ENCODE measurements at places on chromosomes 3 and 15. TPM values are rescaled to one million over a fixed set of nuclear protein-coding genes. Genes with fewer than 3 reads are reported as not detected.

Gene MOBP
- total RNA-seq: 0.10 TPM

Gene GATM
- total RNA-seq: 2.3 TPM

Gene TARS3
- 16.3 TPM for total RNA-seq

Gene HRG
- total RNA-seq: not detected

Gene KATNBL1
- 12.0 TPM for total RNA-seq

Gene GOLGA6L9
- 1.7 TPM for total RNA-seq

Gene SH2D7
- total RNA-seq: not detected

Gene COL6A5
- not detected for total RNA-seq

Gene TRIM42
- not detected for total RNA-seq

Gene GOLGA6B
- not detected for total RNA-seq

Gene ZNF662
- 1.2 TPM for total RNA-seq

Gene BDH1
- total RNA-seq: 8.9 TPM

Gene CACNA2D2
- total RNA-seq: 1.5 TPM

Gene CLEC3B
- total RNA-seq: 0.21 TPM

Gene GTF2E1
- total RNA-seq: 7.9 TPM

Gene ZBTB38
- total RNA-seq: 74.2 TPM

Gene ZPLD1
- not detected for total RNA-seq

Gene NEK10
- 0.63 TPM for total RNA-seq

Gene MME
- total RNA-seq: 1.7 TPM

Gene CILP
- total RNA-seq: 0.21 TPM

Gene RFTN1
- 50.4 TPM for total RNA-seq

Gene ACTC1
- total RNA-seq: not detected

Gene DYNLT2B
- 2.2 TPM for total RNA-seq

Measured in mononuclear cell (primary cell).